Stimulated activated CD4-positive, alpha-beta T cell treated with anti-CD3 and anti-CD28 coated beads, Interleukin-12 subunit alpha, Interleukin-12 subunit beta, amount 100 ng/mL, for 48 hours (primary cell): ENCODE measurements at places on chromosomes 3 and 15.

DNA sequence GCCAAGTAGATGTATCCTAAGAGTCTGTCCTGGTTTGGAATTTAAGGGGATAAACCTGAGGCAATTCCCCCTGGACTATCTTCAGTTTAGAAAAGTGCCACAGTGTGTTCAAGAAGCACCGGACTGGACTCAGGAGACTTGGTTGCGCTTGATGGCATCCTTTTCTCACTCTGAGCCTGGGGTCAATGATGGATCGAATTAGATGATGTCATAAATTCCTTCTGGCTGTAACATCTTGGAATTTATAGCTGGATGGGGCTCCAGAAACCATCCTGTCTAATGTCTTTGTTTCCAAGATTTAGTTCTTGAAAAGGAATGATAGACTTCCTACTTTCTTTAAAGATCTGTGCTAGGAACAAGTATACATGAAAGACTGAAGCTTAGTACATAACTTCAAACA lies 280.6 kb downstream of the LPP start:
- no peak for DNase-seq

DNA sequence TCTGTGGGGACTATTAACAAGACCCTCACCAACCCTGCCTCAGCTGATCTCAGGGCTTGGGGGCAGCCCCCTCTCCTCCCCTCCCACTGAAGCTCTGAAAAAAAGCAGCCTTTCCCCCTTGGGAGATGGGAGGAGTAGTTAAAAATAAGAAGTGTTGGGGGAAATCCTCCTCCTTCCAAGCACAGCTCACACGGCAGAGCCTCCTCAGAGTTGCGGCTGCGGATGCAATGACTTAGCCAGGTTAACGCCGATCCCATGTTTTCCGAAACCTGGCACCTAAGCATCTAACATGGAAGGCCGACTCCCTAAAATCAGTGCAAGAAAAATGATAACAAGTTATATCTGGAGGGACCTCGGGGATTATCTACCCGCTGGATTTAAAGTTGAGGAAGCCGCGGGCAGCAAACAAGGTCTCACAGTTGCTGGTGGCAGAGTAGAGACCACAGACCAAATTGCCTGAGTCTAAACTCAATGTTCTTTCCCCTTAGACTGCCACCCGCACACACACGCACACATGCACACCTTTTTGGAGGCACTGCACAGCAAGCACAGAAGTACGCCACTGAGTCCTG lies 1.1 kb upstream of the TPM1 start:
- DNase-seq: no peak

GRCh38 chr3:126548556-126549466 lies 9.9 kb downstream of the C3orf22 start:
- no peak for DNase-seq

DNA sequence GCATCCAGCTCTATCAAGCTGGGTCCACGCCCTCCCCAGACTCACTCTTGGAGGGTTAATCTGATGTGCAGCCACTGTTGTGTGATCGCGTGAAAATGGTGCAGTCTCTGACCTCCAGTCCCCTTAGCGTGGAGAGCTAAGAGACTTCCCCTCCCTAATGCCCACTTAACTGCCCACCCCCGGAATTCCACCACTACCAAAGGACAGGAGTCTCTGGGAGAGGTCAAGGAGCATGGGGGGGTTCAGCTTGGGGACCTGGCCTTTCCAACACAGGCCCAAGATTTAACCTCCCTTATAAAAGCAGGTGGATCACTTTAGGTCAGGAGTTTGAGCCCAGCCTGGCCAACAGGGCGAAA lies 48.8 kb downstream of the CCDC12 start:
- DNase-seq: no peak

- no peak for DNase-seq
Measured at GRCh38 chr15:87213626-87214025, 1042.9 kb downstream of the NTRK3 start.
